ELF-1 (cell line): ENCODE measurements at places on chromosomes 6 and 20.

DNA sequence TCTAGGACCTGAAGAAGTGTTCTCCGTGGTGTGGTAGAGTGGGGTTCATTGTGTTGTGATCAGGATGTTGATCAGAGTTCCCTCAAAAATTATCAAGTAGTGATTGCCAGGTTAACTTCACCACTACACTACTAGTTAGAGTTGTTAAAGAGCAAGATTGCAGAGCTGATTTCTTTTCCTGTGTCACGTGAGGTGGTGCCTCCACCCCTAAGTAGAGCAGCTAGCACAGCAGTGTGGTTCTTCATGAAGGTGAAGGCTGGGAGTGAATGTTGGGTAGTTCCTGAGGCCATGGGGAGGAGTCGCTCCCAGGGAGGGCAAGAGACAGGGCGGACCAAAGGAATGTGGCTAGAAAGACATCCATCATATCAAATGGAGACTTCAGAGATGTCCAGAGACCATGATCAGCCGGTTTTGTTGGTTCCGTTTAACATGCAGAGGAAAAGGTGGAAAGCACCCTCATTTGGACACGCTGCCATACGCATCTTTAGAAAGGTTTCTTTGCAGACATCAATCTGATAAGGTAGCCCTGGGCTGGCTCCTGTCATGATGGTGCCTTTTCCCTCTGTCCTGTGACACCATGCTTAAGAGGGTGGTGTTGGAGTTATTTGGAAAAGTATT, 79.2 kb upstream of the IYD start:
- no peak for DNase-seq

DNA sequence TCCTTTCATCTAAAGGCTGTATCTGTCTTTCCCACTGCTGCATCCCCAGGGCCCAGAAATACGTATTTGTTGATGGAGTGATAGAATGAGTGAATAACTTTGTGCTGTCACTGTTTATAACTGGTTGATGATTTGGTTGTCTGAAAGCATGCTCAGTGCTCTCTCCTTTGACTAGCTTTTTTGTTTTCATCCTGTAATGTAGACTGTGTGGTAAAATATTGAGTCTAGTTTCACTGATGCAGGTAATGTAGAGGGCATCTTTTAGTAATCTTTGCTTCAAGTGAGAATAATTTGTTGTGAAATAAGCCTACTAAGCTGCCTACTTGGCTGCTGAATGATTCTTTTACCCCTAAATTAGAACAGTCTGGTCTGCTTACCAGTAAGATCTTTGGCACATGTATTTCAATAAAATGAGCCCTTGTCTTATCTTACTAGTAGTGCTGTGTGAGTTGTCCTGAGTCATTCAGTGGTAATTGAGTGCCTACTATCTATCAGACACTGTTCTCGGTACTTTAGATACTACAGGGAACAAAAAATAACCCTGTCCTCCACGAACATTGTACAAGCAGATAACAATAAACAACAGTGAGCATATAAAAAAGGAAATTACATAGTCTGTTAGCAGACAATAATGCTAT, 39.9 kb downstream of the MAPK14 start:
- no peak for DNase-seq

DNA sequence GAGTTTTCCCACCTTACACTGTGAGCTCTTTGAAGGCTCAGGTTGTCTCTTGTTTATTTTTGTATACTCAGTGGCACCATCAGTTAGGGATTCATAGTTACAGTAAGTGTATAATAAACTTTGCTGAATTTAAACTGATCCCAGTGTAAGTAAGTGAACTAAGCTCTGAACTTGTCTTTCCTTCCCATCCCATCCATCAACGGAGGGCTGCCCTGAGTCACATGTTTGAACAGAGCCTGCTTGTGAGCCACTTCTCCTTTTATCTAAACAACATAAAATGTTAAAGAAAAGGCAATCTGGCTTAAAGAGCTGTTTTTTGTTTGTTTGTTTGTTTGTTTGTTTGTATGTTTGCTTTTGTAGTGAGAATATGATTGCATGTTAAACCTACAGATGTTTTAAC, 185.7 kb upstream of the MARCKS start:
- DNase-seq: no peak

DNA sequence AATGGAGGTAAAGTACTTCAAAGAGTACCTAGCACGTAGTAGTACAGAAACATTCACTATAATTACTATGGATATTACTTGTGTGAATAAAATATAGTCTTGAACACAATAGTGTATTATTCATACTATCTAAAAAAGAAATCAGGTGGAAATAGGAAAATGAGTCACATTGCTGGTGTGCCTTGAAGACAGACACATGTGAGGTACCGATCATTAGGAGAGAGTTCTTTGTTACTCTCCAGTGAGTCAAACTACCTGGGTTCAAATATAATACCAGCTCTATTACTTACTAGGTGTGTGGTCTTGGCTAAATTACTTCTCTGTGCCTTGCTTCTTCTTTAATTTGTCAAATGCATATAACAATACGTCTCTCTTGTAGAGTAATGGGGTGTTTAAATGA, 50.8 kb upstream of the BEND6 start:
- no peak for DNase-seq

DNA sequence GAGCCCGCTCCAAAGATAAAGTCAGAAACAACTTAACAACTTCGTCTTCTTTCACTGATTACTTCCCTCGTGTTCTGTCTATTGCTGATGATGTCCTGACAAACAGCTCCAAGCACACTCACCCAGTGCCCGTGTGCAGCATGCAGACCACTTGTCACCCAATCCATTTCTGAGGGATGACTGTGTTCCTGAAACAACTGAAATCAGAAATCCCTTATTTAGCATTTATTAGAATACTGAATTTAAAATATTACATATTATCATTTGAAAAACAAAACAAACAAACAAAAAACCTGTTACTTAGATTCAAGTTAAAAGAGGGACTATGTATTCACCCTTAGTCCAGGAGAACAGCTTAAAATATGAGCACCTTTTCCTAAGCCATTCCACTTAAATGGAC, 223.7 kb upstream of the QKI start:
- no peak for DNase-seq

GRCh38 chr6:157763904-157764177, 59.2 kb upstream of the SNX9 start:
- no peak for DNase-seq

GRCh38 chr6:85556992-85557668, 36.5 kb downstream of the SNX14 start:
- DNase-seq: no peak

GRCh38 chr20:11790046-11790445, 127.6 kb upstream of the BTBD3 start:
- no peak for DNase-seq

- no peak for DNase-seq
These were observed 190.6 kb downstream of the SMOC2 start for GRCh38 chr6:168631564-168631963.

DNA sequence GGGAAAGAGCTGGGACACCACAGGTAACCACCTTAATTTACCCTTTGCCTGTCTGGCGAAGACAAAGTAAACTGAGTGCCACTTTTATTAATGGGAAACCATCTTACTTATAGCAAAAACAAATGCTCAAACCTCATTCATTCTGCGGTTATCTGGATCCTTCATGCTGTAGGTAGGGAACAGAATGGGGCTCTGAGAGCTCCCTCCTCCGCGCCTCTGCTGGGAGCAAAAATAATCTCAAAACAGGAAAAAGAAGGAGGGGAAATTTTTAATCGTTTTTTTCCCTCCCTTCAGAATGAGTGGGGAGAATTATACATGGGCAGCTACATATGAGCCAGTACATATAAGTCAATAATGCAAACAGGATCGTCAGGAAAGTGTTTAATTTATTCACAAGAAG, 177.3 kb downstream of the GMPR start:
- DNase-seq: no peak

- no peak for DNase-seq
These were observed 262.8 kb downstream of the FARS2 start for GRCh38 chr6:5524110-5524509.

DNA sequence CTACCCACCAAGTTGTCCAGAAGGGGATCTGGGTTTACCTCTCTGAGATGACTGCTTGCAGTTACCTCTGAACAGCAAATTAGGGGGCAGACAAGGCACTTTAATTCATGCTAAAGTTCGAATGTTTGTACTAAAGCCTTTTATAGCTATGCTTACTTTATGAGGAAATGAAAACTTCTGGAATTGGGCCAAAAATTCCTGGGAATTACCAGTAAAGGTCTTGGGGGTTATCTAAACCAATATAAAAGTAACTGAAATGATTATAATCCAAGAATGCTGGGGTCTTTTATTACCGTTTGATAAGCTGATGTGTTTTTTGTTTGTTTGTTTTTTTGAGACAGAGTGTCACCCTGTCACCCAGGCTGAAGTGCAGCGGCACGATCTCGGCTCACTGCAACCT, 7.9 kb upstream of the LZTS3 start:
- no peak for DNase-seq

- no peak for DNase-seq
These were observed 26.2 kb upstream of the TSHZ2 start for GRCh38 chr20:52945862-52946522.

- DNase-seq: no peak
These were observed 3.6 kb downstream of the ADISSP start for GRCh38 chr20:3763671-3764601.

GRCh38 chr6:684831-685636, 7.9 kb downstream of the EXOC2 start:
- DNase-seq: no peak

DNA sequence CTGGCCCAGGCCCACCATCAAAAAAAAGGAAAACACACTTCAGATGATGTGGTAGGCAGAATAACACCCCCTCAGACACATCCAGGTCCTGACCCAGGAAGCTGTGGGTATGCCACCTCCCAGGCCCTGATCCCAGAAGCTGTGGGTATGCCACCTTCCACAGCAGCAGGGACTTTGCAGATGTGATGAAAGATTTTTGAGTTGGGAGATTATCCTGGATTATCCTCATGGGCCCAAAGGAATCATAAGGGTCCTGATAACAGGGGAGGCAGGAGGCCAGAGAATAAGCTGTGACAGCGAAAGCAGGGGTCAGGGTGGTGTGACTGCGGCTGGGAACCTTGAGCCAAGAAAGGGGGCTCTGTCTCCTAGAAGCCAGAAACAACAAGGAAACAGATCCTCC, 55.0 kb downstream of the BMP7 start:
- no peak for DNase-seq

- peak; percentile 41 for DNase-seq
These were observed 85.2 kb downstream of the DTNBP1 start for GRCh38 chr6:15577550-15578171.

GRCh38 chr20:21712443-21713059, 7.1 kb downstream of the PAX1 start:
- no peak for DNase-seq

DNA sequence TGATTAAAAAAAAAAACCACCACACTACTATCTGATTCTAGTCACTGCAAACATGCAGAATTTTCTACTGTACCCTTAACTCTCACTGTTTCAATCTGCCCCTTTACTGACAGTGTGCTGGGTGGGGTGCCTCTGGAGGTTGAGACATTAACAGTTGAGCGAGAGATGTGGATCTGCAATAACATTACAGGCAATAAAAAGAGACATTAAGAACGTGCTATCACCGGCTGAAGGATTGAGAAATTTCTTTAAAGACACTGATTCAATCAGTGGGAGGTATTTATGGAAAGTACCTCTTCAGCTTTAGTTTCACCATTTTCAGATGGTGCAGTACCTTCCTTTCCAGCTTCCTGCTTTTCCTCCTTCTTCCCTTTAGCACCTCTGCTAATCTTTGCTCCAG, 32.5 kb downstream of the HMGN3 start:
- DNase-seq: no peak

DNA sequence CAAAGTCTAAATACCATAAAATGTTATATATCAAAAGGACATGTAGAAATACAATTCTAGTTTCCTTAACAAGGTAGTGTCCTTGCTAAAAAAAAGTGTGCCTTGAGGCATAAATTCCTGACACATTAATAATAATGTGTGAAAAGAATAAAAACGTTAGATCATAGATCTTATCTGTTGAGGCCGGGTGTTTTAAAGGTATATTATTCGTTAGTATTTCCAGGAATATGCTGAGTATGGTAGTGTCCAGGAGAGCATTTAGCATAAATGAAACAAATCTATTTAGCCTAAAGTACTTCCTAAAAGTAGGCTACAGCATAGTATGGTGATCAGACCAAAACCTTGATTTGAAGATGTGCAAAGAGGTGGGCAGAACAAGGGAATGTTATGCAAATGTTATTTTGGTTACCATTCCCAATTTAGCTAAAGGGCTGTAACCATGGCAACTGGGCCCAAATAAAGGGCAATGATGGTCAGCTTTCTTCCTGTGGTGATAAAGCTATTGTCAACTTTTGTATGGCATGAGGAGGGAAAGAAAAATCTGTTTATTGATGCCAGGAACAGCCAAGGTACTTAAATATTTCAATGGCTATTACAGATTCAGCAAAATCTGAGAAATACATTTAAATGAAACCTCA, 18.9 kb downstream of the MKKS start:
- DNase-seq: no peak

DNA sequence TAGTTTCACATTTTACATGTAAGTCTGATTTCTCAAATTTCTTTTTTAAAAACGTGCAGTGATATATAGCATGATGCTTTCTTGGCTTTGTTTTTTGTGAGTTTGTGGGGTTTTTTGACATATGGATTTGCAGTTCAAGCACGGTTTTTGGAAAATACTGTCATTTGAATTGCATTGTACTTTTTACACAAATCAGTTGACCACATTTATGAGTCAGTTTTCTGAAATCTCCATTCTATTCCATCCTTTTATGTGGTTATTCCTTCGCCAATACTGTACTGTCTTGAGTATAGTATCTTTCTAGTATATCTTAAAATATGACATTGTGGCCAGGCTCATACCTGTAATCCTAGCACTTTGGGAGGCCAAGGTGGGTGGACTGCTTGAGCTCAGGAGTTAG, 890.0 kb upstream of the CITED2 start:
- no peak for DNase-seq

DNA sequence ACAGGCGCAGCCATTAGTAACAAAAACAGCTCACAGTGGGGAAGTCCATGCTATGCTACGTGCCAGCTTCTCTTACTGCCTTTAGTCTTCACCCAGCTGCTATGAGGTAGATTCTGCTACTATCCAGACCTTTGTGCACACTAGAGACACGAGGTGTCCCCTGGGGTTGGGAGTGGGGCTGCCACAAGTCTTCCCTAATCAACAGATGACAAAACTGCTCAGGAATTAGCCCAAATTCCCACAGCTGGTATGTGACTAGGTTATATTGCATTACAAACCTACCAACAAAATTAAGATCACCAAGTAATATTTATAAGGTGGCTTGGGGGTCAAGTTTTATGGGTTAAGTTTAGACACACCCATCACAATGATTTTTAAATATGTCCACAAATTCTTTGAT, 63.3 kb downstream of the PSMB1 start:
- DNase-seq: no peak

GRCh38 chr6:144264270-144265060, 20.7 kb upstream of the UTRN start:
- peak; percentile 93 for DNase-seq

- no peak for DNase-seq
These were observed 115.2 kb upstream of the RNF24 start for GRCh38 chr20:4130404-4131189.
